ENCODE measurements at places on chromosomes 1 and 21.

GRCh38 chr21:36688324-36688723, 10.6 kb upstream of the SIM2 start:
- no peak for DNase-seq

- no peak for DNase-seq
These were observed 1.4 kb upstream of the SPATA1 start for GRCh38 chr1:84504580-84505492.

GRCh38 chr1:212241501-212241900, 43.7 kb upstream of the PPP2R5A start:
- DNase-seq = no peak

DNA sequence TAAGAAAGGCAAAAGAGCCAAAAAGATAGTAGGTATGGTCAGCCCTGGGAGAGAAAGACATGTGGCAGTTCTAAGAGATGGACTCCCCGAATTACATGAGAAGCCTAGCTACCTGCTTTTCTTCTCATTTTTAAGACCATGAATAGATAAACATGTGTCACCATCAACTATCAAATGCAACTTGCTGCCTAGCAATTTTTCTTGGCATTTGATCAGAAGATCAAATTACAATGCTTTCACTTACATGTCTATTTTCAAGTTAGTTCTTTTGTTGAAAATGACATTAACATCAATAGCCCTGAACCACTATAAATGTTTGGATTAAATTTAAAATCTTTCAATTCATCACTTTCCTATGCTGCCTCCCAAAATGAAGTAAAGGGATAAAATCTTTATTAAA, 212.3 kb downstream of the HHIPL2 start:
- DNase-seq = no peak

GRCh38 chr1:177441281-177441680, 270.5 kb downstream of the BRINP2 start:
- DNase-seq = no peak

DNA sequence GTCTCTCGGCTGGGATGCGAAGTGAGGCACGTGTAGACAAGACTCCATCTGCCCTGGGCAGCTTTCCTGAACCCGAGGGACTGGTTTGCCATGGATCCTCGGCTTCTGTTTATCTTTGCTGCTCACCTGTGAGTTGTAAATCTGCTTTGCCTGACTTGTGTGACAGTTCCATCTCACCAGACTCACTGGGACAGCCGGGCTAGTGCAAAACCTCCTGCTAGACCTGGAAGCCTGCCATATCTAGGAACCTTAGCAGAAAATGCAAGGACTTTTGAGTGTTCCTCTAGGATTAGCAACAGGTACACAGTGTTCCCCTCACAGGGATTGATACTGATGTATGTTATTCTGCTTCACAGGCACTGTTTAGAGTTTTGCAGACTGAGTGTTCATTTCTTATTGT, 218.6 kb downstream of the URB2 start:
- DNase-seq = no peak

DNA sequence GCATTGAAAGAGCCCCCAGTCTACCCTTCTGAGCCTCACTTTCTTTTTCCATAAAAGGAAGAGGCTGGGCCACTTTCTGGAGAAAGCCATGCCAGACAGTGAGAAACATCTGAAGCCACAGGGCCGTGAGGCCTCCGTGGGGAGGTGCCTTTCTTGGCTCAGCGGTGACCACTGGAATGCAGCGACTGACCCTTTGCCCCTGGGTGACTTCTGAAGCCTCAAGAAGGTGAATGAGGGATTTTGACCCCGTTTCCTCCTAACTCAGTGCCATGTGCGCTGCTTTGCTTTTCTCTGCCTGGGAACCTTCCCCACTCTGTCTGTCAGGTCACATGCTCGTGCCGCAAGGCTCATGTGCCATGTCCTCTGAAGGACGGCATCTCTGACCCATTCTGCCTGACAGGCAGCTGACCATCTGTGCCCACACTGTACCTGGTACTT, 44.7 kb upstream of the A3GALT2 start:
- DNase-seq = no peak

GRCh38 chr1:118866330-118866729, 121.8 kb downstream of the TBX15 start:
- no peak for DNase-seq

DNA sequence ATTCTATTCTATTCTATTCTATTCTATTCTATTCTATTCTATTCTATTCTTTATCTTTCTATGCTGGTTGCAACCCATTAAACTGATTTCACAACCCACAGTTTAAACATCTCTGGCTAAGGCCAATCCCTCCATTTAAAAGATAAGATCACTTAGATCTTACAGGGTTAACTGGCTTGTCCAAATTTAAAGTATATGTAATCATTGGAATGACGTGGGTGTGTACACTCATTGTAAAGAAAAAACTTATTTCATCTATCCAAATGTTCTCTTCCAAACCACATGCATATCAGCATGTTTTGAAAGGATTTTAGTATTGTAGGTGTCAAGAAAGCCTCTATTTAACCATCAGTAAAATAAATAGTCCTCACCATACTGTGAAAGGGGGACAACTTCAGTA, 299.6 kb upstream of the RUNX1 start:
- DNase-seq = no peak

GRCh38 chr1:192805832-192806323, 3.0 kb upstream of the RGS2 start:
- no peak for DNase-seq

DNA sequence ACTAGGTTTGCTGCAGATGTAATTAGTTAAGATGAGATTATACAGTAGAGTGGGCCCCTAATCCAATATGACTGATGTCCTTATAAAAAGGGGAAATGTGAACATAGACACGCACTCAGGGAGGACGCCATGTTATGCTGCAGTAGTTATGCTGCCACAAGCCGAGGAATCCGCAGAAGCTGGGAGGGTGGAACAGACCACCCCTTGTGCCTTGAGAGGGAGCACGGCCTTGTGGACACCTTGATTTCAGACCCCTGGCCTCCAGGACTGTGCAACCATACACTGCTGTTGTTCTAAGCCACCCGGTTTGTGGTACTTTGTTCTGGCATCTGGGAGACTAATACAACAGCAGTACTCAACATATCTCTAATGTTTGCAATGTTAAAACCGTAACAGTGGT, 57.9 kb upstream of the HIVEP3 start:
- no peak for DNase-seq

GRCh38 chr21:41445465-41445862, 19.4 kb downstream of the MX1 start:
- DNase-seq = no peak

DNA sequence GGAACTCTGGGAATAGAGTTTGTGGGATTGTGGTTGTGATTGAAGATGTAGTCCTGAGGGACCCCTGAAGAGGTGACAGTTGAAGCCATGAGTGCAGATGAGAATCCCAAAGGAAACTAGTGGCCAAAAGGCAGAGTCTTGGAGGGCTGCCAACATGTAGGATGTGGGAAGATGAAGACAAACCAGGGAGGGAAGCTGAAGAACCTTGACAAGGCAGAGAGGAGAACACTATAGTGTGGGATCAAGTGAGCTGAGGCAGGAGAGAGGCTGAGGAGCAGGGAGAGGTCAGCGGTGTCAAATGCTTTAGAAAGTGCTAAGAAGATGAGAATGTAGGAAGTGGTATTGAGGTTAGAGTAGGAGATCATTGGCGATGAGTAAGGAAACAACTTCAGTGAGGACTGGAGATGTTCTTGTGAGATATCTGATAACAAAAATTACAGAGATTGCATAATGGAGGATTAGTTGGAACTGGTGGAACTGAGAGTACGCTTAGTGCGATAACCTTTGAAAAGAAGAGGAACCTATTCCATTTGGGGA, 88.5 kb upstream of the VCAM1 start:
- no peak for DNase-seq

DNA sequence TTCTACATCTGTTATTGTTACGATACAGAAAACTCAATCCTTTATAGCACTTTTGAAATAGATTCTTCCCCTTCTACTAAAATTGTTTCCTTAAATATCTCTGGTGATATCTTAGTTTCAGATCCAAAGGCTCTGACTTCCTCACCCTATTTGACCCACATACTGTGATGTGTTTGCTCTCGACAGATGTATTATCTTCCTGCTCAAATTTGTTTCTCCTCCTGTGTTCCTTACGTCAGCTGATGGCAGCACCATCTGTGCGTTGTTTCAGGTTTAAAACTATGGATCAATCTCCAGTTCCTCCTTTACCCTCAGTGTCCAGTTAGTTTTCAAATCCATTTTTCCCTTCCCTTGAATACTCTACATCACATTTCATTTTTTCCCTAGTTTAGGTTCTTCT, 274.4 kb downstream of the RYR2 start:
- no peak for DNase-seq

- DNase-seq = no peak
These were observed 25.8 kb downstream of the SHISAL2A start for GRCh38 chr1:52658795-52659194.

GRCh38 chr1:39407510-39407895, 83.9 kb upstream of the BMP8A start:
- no peak for DNase-seq

DNA sequence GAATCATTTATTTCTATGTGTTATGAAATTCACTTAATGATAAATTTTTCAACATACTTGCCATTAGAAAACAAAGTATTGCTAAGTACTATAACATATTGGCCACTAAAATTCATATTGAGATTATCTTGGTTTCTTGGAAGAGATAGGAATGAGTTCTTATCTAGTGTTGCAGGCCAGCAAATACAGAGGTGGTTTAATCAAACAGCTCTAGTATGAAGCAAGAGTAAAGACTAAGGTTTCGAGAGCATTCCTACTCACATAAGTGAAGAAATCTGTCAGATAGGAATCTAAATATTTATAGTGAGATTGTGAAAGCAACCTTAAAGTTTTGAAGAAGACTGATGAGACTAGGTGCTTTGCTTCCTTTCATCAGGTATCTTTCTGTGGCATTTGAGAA, 37.9 kb upstream of the FOXE3 start:
- DNase-seq = no peak

GRCh38 chr1:18705811-18706210, 75.2 kb downstream of the PAX7 start:
- no peak for DNase-seq

- no peak for DNase-seq
These were observed 7.2 kb downstream of the VASH2 start for GRCh38 chr1:212957546-212957945.

GRCh38 chr1:79259390-79260336, 253.1 kb upstream of the ADGRL4 start:
- DNase-seq = no peak

- DNase-seq = no peak
These were observed 64.9 kb downstream of the TGFB2 start for GRCh38 chr1:218409946-218410510.

GRCh38 chr1:179142889-179143299, 61.0 kb downstream of the TOR3A start:
- no peak for DNase-seq

GRCh38 chr21:26835027-26835713, 10.0 kb downstream of the ADAMTS1 start:
- no peak for DNase-seq

DNA sequence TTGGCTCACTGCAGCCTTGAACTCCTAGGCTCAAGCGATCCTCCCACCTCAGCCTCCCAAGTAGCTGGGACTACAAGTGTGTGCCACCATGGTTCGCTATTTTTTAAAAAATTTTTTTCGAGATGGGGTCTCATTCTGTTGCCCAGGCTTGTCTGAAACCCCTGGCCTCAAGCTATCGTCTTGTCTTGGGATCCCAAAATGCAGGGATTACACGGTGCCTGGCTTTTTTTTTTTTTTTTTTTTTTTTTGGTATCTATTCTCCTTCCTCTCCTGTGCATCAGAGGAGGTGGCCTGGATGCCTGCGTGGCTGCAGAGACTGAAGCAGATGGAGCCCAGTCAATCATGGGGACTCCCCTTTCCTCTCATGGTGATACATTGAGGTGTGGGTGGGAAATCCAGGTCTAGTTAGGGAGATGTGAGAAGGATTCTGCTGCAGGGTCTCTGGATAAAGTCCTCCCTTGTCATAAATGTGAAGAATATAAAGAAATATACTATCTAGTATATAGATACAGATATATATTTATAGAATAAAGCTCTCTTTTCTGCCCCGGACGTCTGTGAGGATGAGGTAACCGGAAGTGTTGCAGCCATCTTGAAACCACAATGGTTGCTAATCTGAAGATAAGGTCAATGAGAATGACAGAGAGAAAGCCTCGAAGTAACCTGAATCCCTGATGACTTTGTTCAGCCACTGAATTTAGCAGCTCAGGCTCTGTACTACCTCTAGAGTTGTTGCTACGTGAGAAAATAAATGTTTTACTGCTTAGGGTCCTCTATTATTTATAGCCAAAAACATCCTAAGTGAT, 19.5 kb upstream of the RGSL1 start:
- no peak for DNase-seq

- no peak for DNase-seq
These were observed 171.3 kb upstream of the C1orf87 start for GRCh38 chr1:60244906-60245305.

DNA sequence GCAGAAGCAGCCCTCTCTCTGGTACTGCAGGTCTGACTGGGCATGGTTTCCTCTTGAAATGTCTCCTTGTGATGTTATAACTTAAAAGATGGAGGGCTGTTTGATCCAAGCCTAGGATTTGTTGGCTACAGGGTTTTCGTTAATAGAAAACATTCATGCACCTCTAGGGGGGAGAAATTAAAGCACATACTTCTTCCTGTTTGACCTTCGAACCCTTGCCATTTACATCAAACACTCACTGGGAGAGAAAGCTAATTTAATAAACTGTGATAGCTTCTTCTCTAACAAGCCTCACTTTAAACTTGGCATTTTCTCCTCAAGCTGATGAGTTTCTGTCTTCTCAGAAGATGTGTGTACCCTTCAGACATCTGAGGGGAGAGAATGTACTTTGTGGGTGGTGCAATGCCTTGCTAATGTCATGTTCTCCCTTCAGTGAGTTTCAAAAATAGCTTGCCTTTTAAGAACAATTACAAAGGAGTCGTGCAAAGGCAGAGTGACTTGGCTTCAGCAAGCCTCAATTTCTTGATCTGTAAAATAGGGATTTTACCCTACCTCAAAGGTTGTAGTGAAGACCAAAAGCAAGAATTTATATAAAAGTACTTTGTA, 20.4 kb downstream of the CACHD1 start:
- DNase-seq = no peak

DNA sequence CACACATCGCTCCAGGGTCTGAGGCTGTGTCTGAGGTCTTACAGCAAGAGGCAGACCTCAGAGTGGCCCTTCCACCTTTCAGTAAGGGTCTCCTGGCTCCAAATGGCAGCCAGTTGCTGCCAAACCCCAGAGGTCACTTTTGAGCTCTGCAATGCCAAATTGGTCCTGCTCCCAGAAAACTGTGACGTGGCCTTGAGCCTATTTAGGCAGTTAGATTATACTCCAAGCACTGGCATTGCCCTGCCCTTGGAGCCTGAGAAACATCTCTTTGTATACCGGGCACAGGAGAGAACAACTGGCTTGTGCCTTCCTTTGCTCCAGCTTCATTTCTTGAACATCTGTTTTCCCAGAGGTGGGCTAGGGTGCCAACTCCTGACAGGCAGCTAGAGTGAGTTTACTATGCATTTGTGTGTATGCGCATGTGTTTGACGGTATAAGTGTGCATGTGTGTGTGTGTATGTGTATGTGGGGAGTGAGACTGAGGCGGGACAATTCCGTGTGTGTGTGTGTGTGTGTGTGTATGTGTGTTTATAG, 134.5 kb downstream of the IER5 start:
- DNase-seq = no peak

Data from nucleus accumbens (tissue), 56 donors.